CD4-positive, CD25-positive, alpha-beta regulatory T cell (primary cell): ENCODE measurements at places on chromosomes 12 and 14.

- DNase-seq = no peak
Observed at GRCh38 chr14:41615011-41615595, 8.4 kb downstream of the LRFN5 start.

DNA sequence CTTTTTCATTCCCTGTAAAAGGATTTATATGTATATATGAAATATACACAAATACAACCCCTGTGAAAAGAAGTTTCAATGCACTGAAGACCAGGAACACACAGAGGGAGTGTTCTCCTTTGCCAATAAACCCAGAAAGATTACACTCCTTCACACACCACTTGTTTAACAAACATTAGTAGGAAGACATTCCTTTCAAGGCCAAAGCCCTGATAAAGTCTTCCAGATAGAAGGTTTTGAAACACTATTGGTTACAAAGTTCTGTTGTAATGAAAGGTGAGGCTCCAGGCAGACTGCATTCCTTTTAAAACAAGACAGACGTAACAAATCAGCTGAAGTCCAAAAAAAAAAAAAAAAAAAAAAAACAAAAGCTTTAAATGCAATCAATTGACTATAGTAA is 81.0 kb downstream of the PTPN21 start:
- no peak for DNase-seq

DNA sequence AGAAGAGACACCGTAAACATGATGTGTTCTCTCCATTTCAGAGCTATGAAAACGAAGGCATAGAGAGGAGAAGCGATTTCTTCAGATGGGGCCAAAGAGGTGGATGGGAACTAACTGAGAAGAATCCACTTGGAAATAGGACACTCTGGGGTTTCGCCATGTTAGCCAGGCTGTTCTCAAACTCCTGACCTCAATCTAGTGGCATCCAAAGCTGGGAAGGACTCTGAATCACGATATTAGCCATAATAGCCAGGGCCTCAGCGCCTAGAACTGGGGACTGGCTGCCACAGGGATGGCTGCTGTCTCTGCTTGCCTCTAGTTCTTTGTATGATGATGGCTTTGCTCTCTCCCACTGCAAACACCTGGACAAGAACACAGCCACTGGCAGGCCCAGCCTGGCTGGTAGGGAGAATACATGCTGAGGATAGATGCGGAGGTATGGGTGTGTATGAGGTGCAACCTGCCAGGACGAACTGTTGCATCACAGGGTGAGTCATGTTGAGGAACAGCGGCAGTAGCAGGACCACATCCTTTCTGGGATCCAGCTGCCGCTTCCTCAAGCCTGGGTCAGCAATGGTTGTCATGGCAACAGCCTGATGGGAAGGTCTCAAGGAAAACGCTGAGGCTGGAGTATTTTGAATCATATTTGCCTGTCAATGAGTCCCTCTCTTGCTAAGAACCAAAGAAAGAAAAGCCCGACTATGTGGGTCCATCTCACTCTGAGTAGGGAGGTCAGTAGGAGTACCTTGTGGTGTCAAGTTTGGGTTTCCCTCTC is 31.1 kb downstream of the CCDC177 start:
- DNase-seq = no peak

DNA sequence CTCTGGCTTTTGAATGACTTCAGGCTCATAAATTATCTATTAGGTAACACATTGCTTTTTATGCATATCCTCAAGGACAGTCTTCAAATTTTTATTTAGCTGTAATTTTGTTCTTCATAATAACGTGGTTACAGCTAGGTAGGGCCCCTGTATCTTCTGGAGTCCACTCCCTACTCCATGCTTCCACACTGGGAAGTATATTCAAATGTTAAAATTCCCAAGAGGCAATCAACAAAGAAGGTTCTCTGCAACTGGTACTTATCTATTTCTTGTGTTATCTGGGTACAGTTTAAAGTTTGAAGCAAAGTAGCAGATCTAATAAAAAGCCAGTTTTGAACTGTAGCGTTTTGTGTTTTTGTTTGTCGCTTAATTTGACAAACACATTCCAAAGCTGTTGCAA is 20.1 kb upstream of the BAZ1A start:
- DNase-seq = no peak

- no peak for DNase-seq
Observed at GRCh38 chr12:52566847-52567291, 6.8 kb downstream of the KRT74 start.

GRCh38 chr12:71162832-71163763 is 5.3 kb upstream of the TSPAN8 start:
- no peak for DNase-seq

- no peak for DNase-seq
Observed at GRCh38 chr12:70180130-70180529, 63.1 kb upstream of the CNOT2 start.

DNA sequence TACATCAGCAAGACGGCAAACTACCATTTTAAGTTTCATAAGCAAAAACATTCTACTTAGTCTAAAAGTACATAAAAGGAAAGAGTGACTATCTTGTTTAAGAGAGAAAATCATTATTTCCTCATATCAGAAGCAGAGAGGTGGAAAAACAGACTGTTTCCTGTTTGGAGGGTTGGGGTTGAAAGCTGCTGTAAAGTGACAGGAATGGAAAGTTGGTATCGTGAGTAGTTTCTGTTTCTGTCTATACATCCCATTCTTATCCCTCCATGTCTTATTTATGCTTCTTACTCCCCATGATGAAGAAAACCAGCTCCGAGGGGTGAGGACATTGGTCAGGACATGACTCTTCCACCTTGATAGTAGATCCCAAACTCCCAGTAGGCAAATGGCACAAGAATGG is 216.5 kb downstream of the EGLN3 start:
- DNase-seq = no peak

DNA sequence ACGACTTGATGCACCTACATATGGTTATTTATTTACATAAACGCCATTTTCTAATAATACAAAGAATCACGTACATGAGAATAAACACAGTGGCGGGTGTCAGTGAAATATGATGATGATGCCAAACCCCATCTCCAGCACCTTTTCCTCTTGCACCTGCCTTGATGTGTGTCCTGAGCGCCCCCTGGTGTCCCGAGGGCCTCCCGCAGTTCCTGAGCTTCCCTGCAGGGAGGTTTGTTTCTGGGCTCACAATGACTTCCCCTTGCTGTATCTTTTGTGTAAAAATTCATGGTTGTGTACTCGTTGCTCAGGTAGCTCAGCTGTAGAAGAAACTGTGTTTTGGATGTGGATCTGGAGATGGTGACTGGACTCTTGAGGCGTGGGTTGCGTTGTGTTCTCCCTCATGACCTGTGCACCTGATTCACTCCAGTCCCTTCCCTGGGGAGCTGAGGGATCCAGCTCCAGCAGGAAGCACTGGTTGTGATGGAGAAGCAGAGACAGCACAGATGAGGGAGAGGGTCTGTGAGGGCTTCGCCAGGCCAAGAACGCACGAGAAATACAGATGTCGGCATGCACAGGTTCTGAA is 1037.8 kb downstream of the TMEM121 start:
- peak; percentile 32 for DNase-seq

- DNase-seq = no peak
Observed at GRCh38 chr12:846421-846820, 94.0 kb downstream of the WNK1 start.

DNA sequence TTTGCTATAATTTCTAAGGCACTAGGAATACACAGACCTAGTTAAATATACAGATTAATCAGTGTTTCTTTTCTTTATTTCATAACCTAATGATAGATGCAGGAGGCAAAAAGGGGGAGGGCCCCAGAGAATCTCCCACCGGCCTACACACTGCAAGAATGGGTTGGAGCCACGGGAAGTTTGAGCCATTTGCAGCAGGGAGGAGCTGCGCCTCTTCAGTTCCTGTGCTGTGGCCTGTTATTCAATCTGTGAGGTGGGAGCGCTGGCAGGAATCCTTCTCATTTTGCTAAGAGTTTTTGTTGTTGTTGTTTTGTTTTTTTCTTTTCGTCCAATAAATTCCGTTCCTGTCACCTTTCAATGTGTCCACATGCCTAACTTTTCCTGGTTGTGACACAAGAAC is 251.3 kb upstream of the RPL10L start:
- no peak for DNase-seq

DNA sequence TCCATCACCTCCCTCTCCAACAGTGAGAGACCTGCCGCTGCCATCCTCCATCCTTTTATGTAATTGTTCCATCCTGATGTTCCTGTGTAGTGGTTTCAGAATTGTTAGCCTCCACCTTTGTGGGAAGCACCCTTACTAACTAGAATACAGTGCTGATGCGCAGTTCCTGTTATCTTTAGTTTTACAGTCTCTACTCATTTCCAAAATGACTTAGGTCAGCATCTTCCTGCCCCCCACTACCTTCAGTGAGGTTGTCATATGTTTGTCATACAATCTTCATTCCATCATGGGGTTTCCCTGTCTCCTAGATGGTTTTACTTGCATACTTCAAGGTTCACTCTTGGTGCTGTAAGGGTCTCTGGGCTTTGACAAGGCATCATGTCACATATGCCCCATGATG is 69.8 kb downstream of the EML1 start:
- no peak for DNase-seq

DNA sequence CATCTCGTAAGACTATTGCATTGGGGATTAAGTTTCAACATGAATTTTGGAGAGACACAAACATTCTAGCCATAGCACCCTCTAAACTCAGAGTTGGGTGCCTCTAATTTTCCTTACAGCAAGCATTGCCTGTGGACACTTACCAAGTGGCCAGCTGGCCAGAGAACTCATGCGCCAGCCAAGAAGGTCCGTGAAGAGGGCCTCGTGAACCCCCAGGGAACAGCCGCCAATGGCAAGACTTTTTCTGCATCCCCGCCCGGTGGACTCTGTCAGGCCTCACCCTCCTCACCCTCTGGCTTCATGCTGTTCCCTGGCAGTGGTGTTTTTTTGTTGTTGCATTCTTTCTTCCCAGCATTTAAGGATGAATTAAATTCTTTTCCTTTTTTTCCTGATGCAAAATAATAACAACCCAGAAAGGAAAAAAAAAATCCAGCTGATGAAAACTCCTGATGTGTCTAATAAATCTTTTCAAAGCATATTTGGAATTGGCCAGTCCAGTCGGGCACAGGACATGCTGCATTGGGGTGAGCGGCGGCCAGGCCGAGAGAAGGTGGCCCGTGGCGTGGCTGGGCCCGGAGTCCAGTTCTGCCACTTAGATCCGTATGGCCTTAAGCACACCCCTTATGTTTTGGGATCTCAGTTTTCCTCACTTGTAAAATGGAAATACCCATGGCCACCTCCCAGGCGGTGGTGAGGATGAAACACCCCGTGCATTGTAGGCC is 191.9 kb upstream of the DIO3 start:
- DNase-seq = no peak

GRCh38 chr14:45028107-45028626 is 55.7 kb upstream of the PRPF39 start:
- DNase-seq = no peak

DNA sequence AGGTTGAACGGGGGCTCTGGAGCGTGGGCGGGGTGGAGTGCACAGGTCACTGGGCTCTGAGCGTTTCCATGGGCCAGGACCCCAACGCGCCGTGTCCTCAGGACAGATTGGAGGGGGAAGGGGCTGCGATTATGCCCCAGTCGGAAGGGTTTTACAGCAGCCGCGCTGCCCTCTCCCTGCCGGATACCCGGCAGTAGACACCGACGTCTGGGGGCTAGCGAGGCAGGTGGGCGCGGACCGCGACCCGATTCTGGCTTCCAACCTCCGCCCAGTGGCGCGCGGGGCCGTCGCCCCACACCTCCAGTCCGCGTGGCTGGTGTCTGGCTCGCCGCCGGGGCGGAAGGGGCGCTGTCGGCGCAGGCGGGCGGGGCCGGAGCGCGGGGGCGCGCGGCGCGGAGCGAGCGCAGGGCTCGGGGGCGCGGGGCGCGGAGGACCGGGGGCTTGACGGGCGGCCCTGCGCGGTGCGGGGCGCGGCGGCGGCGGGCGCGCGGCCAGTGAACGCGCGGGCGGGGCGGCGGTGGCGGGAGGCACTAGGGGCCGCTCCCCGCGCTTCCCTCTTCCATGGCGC is 2.4 kb upstream of the KIF26A start:
- no peak for DNase-seq

DNA sequence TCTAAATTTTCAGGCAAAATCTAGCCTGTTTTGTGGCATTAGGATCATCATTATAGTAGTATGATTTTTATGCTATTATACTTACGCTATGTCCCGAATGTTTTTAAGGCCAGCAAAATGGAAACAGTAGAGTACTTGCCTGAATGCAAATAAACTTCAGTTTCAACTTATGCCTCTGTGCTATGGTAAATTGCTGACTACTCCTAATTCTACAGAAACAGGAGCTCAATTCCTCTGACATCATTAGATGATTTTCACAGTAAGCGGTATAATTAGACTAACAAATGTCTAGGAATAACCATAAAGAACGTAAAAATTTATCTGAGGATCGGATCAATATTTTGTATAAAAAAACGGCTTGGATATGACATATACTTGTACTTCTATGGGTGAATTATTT is 270.0 kb downstream of the EGLN3 start:
- no peak for DNase-seq

- no peak for DNase-seq
Observed at GRCh38 chr12:14239935-14240872, 125.3 kb upstream of the ATF7IP start.

DNA sequence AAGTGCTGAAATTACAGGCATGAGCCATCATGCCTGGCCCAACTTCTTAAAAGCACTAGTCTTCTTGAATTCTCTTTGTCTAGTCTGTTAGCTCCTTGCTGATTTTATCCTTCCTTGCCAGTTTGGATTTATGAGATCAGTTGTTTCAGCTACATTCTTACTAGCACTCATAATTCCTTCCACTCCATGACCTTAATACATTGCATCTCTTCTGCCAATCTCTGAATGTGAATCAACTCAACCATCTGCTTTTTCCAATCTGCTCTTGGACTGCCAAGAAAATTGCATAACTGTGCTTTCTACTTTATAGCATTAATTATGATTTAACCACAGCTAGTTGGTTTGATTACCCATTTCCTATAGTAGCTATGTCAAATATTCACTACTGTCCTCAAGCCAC is 14.9 kb upstream of the HEATR5A start:
- DNase-seq = no peak

DNA sequence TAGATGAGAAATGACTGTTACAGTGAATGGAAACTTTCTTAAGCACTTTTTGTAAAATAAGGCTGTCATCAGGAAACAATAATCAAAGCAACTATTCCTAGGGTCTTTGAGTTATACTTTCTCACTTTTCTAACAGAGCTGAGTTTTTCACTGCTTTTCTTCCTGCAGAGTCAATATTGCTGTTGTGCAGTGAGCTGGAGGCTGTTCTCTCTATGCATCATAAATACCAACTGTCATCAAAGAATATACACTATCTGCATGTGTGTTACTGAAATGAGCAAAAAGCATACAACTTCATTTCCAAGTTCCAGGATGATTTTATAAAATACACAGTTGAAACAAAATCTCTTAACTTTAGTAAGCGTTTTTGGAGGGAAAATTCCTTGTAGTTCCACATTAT is 110.4 kb upstream of the CPSF6 start:
- DNase-seq = no peak

GRCh38 chr14:33509454-33509853 is 441.4 kb downstream of the EGLN3 start:
- DNase-seq = no peak

GRCh38 chr12:1436015-1436414 is 158.4 kb downstream of the FBXL14 start:
- DNase-seq = no peak
